ENCODE measurements at places on chromosomes 12 and 14. TPM values are rescaled to one million over a fixed set of nuclear protein-coding genes. Genes with fewer than 3 reads are reported as not detected.

- DNase-seq = no peak
Measured at GRCh38 chr14:68215629-68216028, 396.1 kb downstream of the RAD51B start.

GRCh38 chr12:90896164-90896563 lies 58.8 kb downstream of the CCER1 start:
- DNase-seq = no peak

DNA sequence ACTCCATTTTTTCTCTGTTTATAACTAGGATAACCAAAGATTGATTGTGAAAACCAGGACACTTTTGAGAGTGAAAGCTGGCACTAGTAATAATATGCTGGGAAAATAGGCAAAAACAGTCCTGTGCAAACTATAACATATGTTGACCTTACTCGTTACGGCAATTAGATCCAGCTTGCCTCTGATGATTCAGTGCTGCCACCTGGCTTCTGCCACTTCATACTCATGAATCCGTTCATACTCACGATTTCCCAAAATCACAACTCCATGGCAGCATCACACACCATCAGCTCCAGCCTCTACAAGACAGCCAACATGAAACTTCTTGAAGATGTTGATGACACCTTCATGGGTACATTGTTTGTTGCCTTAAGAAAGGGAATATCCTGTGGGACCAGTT lies 49.1 kb upstream of the CAND1 start:
- no peak for DNase-seq

DNA sequence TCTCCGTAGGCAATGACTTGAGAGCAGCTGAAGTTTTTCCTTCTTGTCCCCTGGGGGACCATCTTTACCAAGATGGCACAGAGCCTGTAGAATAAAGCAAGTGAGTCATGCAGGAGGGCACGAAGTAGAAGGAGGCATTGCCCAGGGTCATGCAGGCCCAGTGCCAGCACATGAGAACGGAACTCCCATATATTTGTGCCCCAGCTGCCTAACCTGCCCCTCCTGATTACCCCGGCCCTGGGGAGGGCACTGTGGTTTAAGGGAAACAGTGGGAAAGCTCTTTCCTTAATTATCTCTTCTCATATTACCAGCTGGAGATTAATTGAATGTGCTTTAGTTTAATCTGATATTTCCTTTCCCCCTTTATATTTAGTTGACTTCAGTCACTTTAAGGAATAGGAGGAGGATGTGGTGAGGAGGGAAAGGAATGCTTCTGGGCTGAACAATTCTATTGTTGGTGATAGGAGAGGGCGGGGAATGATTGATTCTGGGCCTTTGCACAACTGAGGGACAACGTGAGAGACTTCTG lies 51.9 kb downstream of the RASSF8 start:
- DNase-seq = no peak

- DNase-seq = no peak
Measured at GRCh38 chr12:57049890-57050289, at the start of gene MYO1A. Gene MYO1A, minus strand, starts transcription at chr12:57050129. Its CDS starts 1,806 bp downstream, at chr12:57048323.

The CDH24 gene
- total RNA-seq = 11.9 TPM
